ENCODE measurements at places on chromosomes 7 and 10.

DNA sequence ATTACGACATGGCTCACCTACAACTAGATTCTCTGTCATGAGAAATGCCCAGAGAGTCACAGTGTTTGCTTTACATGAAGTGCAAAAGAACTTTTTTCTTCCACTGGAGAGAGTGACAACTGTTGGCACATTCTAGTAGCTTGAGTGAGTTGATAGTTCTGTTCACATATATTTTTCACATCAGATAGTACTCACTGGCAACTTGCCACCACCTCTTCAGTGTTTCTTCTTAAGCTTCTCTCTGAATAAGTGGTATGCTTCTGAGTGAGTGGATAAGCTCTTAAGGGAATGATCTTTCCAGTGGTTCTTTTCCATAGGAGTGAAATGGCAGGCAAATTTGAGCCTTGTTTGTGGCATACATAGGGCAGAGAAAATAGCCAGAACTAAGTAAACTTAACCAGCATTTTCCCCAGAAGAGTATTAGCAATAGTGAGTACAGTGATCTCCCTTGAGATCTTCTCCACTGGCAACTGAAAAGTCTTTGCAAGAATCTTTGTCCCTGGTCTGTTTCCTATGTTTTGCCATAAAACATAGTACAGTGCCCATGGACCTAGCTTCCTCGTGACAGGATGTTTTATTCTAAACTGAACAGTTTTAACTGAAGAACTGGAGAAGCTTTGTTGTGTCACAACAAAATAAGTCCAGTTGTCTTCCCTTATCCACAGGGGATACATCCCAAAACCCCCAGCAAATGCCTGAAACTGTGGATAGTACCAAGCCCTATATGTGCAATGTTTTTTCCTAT lies 125.4 kb upstream of the CDK13 start:
- DNase-seq, result no peak

- DNase-seq, result no peak
Observed at GRCh38 chr7:158689488-158689887, 15.1 kb downstream of the NCAPG2 start.

GRCh38 chr7:64997927-64998391 lies 7.1 kb upstream of the ZNF117 start:
- DNase-seq, result no peak

- DNase-seq, result no peak
Observed at GRCh38 chr7:50832744-50833143, 50.0 kb upstream of the GRB10 start.

GRCh38 chr7:16975712-16976111 lies 93.9 kb upstream of the AGR3 start:
- no peak for DNase-seq

Measured in NCI-H1694 (cell line).